ENCODE measurements at places on chromosomes 7 and 10. TPM values are rescaled to one million over a fixed set of nuclear protein-coding genes. Genes with fewer than 3 reads are reported as not detected.

DNAH11 gene
- not detected for total RNA-seq

ZNF32 gene
- total RNA-seq, result 26.7 TPM

MRC1 gene
- 201 TPM for total RNA-seq

TRDMT1 gene
- total RNA-seq, result 5.1 TPM

ZWINT gene
- 10.2 TPM for total RNA-seq

CALCR gene
- total RNA-seq, result not detected
